ENCODE measurements at places on chromosomes 16 and 17.

DNA sequence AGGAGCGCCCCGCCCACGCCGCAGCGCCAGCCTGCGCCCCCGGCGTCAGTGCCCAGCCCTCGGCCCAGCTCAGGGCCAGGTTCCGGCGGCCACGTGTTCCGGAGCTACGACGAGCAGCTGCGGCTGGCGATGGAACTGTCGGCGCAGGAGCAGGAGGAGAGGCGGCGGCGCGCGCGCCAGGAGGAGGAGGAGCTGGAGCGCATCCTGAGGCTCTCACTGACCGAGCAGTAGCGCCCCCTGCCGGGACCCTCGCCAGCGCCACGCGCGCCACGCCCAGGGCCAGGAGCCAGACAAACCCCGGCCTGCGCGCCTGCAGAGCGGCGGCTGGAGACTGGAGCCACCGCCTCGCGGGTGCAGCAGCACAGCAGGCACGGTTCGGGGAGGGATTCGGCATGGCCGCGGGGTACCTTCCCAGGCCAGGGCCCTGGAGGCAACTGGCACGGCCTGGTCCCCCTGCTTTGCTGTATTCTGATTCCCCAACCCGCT lies 9.3 kb downstream of the CORO6 start:
- DNase-seq = peak; percentile 93

- DNase-seq = no peak
Observed at GRCh38 chr17:11578998-11579397, 19.3 kb upstream of the DNAH9 start.

DNA sequence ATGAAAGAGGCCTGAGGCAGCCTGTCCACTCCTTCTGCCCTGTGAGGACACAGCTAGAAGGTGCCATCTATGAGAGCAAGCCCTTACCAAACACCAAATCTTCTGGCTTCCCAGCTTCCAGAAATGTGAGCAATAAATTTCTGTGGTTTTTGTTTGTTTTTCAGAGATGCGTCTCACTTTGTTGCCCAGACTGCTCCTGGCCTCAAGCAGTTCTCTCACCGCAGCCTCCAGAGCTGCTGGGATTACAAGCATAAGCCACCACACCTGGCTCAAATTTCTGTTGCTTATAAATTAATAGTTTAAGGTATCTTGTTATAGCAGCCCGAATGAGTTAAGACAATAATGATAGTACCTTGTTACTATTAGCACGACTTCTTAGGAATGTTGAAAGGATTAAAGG lies 12.5 kb upstream of the SLC16A11 start:
- no peak for DNase-seq

GRCh38 chr16:1678500-1679098 lies 520 bp downstream of the JPT2 start:
- DNase-seq = peak; percentile 53

GRCh38 chr16:11783319-11784037 lies 13.6 kb downstream of the ZC3H7A start:
- DNase-seq = peak; percentile 90

DNA sequence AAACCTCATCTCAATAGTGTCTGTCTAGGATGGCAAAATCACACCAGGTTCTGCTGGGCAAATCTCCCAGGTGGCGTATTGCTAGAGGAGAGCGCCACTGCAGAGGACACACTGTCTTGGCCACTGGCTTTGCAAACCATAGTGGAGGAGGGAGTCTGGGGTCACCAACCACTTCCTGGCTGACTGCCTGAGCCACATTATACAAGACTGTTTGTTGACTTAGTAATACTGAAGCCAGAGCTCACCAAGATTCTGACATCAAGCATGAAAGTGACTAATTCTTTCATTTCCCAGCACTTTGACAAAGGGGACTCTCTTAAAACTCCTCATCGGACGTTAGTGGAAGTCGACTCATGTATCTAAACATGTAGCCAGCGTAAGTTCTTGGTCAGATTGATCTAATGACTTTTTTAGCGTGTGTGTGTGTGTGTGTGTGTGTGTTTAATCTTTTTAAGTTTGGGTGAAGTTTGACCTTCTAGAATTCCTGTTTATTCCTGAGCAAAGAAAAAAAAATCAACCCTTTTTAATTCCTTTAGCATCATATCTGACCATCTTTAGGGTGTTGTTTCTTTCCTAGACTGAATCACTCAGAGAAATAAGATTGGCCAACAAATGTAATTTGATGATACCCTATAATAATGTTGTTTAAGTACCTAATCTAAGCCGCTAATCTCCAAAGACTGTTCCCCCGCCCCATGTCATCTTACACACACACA lies 13.7 kb downstream of the PITPNC1 start:
- peak; percentile 76 for DNase-seq

DNA sequence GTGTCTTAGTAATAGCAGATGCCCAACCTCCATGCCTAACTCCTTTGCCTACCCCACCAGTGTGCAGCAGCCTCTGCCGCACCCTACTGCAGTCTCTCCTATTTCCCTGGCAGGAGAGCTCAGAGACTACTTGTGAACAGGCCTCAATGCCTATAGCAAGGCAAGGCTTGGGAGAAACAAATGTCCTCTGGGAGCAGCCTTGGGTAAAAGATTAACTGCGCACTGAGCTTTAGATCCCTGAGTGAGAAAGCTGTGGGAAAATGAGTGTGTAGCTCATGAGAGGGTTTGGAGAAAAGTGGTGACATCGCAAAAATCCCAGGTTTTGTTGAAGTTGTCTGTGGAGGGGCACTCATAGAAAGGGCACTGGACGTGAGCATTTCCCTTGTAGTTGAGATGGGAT lies 335.8 kb downstream of the WWOX start:
- no peak for DNase-seq

- DNase-seq = no peak
Observed at GRCh38 chr17:48002916-48003416, 32.1 kb downstream of the CDK5RAP3 start.

DNA sequence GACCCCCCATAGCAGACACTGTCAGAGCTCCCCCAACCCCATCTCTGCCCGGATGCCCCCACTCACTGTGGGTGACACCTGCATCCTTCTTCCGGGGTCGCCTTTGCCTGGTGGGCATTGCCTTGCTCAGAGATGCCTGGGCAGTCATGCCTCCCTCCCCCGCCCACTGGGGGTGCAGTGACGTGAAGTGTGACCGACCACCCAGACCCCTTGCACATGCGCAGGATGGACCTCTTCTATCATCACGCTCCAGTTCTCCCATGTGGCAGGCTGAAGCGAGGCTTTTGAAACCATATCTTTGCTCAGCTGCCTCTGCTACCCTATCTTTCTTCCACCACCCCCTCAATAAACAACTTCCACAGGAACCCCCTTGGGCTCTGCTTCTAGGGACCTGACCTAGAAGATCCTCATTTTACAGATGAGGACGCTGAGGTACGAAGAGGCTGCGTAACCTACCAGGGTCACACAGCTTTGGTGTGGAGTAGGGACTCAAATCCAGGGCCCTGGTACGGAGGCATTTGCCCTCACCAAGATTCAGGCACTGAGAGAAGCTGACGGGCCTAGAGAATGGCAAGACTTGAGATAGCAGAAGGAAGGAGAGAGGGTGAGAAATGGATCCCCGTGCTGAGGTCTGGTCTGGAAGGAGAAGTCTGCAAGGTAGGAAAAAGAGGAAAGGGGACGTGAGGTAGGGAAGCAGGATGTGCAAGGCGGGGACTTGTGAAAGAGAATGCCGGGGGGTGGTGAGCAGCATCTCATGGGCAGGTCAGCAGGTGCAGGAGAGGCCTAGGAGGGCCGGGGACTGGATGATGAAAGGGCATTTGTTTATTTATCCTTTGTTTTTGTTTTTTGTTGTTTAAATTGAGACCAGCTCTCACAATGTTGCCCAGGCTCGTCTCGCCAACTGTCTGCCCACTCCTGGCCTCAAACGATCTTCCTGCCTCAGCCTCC lies 14.4 kb downstream of the NLRC5 start:
- DNase-seq = no peak

DNA sequence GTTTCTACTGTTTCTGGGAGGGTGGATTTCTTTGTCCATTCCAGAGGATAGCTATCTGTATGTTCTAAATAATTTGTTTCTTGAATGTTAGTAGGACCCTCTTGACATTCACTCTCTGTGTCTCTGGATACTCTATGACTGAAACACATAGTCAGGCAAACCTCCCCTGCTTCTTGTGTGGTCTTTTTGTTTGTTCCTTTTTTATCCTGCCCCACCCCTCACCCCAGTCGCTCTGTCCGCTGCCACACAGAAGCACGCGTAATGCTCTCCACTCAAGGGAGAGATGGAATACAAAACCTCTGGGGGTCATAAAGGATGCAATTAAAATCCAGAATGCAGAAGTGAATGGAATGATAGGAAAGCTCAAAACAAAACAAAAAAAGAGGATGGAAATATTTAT lies 253.1 kb downstream of the RBFOX1 start:
- DNase-seq = no peak

DNA sequence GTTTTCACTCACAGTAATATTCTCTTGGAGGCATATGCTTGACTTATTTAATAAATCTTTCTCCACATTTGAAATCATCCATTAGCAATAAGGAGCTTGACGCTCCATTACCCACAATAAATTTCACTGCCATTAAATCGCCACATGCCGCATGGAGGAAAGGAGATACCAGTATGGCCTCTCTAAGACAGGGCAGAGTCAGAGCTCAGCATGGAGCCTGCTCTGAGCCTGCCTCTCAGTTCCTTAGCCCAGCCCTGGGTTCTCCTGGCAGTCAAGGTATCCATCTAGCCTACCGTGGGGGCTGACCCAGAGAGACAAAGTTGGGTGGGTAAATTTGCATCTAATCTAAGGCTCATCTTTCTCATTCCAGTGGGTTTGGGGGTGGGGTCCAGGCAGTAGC lies 80.3 kb upstream of the CES5A start:
- no peak for DNase-seq

DNA sequence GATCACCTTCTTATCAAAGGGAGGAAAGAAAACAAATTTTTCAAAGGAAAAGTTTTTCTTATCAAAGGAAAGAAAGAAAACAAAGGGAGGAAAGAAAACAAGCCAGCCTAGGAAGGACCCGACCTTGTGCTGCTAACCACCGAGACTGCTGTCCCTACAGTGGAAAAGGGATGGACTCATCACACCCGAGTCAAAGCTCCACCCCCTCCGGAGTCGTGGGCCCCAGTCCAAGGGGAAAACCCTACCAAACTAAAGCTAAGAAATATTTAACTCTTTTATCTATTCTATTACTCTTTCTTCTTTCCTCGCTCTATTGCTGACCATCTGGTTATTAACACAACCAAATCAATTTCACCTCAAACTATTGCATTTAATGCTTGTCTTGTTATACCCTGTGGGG lies 6.1 kb upstream of the ENDOV start:
- no peak for DNase-seq

GRCh38 chr17:36001110-36001771 lies at the start of gene CCL15:
CCL15 (minus strand) TSS chr17:36001553; CDS start chr17:36001492, 61 bp downstream.
- DNase-seq = no peak

DNA sequence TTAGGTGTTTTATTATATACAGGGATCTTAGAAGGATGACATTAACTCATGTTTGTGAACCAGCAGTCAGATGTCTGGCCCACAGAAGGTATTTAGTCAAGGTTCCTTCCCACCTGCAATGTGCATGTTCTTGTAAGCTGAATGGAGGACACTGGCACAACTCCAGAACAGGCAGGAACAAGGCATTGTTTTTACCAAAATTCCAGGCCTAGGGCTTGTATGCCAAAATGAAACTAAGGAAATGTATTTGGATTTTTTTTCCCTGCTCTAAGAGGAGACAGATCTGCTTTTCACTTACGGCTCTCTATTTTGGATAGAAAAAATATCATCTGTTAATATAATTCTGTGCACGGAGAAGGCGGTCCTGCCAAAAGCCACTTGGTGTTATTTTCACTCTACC lies 312.5 kb downstream of the GRIN2A start:
- DNase-seq = no peak

- DNase-seq = no peak
Observed at GRCh38 chr16:20798364-20798763, 7.9 kb downstream of the ERI2 start.

GRCh38 chr17:32523017-32523680 lies 36.4 kb downstream of the CDK5R1 start:
- DNase-seq = peak; percentile 64

DNA sequence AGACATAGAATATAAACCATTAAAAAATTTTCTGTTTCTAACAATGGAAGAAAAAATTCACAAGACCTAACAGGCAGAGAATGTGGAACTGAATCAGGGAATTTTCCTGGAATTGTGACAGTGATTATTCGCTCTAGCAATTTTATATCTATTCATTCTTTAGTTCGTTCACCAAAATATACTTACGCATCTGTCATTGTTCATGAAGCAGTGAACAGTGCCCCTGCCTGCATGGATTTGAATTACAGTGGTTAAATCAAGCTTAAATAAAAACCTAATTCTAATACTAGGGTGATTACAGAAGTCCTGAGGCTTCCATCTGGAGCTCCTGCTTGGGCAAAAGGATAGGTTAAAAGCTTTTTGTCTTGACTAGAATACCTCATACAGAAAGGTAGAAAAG lies 48.6 kb downstream of the ABCA8 start:
- DNase-seq = no peak

GRCh38 chr16:88499836-88500251 lies 46.8 kb downstream of the ZFPM1 start:
- no peak for DNase-seq

- no peak for DNase-seq
Observed at GRCh38 chr16:66296591-66296990, 69.9 kb upstream of the CDH5 start.

DNA sequence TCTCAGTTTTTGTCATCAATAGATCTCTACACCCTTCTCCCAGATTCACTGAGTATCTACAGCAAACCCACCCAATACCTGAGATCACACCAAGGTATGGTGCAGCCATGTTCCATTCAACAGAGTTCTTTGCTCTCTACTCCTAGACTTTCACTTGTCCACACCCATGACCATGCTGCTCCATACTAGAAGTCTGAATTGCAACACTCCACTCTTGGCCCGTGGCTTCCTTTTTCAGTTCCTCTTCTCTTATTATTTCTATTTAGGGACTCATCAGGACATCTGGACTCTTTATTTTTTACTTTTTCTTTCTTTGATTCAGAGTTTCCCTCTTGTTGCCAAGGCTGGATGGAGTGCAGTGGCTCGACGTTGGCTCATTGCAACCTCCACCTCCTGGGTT lies 37.1 kb downstream of the YWHAE start:
- DNase-seq = no peak

DNA sequence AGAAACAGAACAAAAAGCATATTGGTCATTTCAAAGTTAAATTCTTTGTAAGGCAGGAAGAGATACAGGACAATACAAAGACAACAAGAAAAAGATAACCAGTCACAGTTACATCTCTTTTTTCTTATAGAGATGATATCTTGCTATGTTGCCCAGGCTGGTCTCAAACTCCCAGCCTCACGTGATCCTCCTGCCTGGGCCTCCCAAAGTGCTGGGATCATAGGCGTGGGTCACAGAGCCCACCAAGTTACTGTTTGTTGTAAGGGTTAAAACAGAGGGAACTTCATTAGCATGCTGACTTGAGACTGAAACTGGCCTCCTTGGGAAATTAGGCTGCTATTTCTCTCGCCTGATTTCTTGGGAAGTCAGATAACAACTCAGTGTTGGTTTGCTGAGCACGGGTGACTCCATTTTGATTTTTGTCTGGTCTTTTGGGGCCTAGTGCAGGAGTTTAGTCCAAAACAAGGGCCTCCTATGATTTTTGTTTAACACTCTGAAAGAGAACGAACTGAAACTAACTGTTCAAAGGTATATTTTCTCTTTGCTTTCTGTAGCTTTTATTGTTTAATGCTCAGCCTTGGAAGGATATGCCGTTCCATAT lies 31.5 kb upstream of the SEC14L1 start:
- no peak for DNase-seq

- peak; percentile 73 for DNase-seq
Observed at GRCh38 chr17:58156839-58157803, 8.9 kb downstream of the OR4D1 start.

- DNase-seq = no peak
Observed at GRCh38 chr17:9150446-9151090, 129.3 kb downstream of the NTN1 start.
